ENCODE measurements at places on chromosomes 4 and X.
A peak's percentile ranks its signal among the peaks of the same experiment; 100 is the strongest.

DNA sequence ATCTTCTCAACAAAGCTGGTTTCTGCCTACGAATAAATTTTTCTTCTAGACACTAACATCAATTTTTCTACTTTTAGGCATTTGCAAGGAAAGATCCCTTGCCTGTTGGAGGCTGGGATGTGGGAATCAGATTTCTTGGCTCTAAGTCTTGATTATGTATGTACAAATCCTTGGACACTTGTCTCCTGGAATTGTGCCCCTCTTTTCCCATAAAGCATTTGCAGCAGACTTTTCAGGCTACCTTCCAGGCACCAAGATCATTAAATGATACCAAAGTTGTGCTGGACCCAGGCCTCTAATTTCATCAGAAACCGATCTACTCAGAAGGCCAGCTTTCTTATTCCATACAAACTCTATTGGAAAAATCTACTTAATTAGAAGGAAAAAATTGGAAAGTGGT, 339.5 kb upstream of the DIPK2B start:
- H3K4me1 ChIP-seq: no peaks in the 10 kb centered on the region
- DNase-seq: no peak
- no peak overlapping the region for H3K27ac ChIP-seq
- H3K27me3 ChIP-seq: no peaks in the 10 kb centered on the region
- H3K36me3 ChIP-seq: no peaks in the 10 kb centered on the region

GRCh38 chrX:17170973-17171372, 204.0 kb upstream of the NHS start:
- H3K36me3 ChIP-seq: no peaks in the 10 kb centered on the region
- no peaks in the 10 kb centered on the region for H3K4me1 ChIP-seq
- no peaks in the 10 kb centered on the region for H3K27me3 ChIP-seq

GRCh38 chr4:74376888-74377483, 12.0 kb downstream of the EREG start:
- no peaks in the 10 kb centered on the region for H3K4me1 ChIP-seq
- no peak overlapping the region for H3K4me3 ChIP-seq
- H3K27ac ChIP-seq: no peak overlapping the region

DNA sequence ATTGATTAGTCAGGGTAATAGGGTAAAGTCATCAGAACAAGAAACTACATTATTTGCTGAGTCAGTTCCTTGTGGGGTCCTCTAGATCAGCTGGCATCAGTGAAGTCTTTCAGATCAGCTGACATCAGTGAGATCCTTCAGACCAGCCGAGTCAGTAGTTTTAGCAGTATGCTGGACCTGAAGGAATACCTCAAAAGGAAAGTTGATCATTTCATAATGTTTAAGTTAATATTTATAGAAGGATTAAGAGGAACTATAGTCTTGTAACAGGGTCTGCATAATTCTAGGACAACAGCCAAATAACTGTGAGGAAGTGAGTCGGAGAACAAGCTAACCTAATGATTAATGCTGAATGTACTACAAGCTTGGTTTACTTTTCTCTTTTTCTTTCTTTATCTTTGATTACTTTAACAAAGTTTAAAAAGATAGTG, 958 bp upstream of the UGT2B7 start:
- H3K36me3 ChIP-seq: no peaks in the 10 kb centered on the region
- no peak overlapping the region for H3K27ac ChIP-seq
- H3K4me1 ChIP-seq: no peaks in the 10 kb centered on the region
- no peaks in the 10 kb centered on the region for H3K27me3 ChIP-seq
- no peak overlapping the region for H3K4me3 ChIP-seq

DNA sequence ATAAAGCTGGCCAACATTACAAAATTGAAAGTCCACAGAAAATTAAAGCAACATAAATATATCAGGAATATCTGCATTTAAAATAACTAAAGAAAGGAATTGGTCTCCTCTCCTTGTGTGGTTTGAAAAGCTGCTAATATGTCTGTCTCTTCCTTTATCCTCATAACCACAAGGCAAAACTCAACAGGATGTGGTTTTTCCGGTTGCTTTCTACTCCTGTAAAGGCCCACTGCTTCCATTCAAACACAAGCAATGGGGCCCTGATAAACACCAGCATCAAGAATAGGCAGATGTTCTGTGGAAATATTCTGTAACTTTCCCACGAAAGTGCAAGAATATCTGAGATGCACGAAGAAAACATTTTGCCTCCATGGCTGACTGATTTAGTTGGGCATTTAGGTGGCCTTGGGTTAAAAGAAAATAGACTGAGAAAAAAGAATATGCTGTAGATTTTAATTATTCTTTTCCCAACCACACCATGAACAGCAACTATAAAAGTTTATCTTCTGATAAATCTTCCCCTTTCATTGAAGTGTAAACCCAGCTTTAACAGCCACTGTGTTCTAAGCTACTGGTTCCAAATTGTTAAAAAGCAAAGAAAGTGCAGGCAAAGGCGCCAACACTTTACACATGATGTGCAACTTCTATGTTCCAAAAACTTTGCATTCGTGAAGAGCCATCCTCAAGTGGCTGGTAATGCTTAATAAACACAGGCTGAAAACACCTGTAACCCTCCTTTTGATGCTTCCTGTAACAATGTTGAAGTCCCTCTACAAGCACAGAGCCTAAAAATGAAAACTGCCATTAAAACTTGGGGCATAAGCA, 50.5 kb upstream of the NDST3 start:
- H3K36me3 ChIP-seq: no peaks in the 10 kb centered on the region
- no peak overlapping the region for H3K4me3 ChIP-seq
- no peak overlapping the region for H3K27ac ChIP-seq
- no peak for DNase-seq
- no peaks in the 10 kb centered on the region for H3K4me1 ChIP-seq

DNA sequence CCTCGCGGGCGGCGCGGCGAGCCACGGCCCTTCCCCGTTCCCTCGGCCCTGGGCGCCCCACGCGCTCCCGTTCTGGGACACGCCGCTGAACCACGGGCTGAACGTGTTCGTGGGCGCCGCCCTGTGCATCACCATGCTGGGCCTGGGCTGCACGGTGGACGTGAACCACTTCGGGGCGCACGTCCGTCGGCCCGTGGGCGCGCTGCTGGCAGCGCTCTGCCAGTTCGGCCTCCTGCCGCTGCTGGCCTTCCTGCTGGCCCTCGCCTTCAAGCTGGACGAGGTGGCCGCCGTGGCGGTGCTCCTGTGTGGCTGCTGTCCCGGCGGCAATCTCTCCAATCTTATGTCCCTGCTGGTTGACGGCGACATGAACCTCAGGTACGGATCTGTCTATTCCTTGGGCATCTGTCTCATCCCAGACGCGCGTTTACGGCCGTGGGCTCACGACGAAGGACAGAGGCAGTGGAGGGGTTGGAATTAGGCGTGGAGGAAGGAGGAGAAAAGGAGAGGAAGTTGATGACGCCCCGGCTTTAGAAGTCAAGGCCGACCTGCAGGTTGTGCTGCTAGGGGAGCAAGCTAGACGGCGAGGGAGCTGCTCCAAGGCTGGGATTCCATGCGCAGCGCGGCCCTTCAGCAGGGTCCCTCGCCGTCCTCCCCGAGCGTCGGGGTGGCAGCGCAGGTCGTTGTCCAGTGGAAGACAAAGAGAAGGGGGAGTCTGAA, 792 bp downstream of the SLC10A4 start:
- peaks cover 15% of the 10 kb centered on the region for H3K27me3 ChIP-seq
- no peaks in the 10 kb centered on the region for H3K36me3 ChIP-seq
- H3K4me3 ChIP-seq: peak overlapping the region; percentile 16
- H3K4me1 ChIP-seq: peaks cover 7% of the 10 kb centered on the region
- no peak overlapping the region for H3K27ac ChIP-seq
- DNase-seq: no peak

DNA sequence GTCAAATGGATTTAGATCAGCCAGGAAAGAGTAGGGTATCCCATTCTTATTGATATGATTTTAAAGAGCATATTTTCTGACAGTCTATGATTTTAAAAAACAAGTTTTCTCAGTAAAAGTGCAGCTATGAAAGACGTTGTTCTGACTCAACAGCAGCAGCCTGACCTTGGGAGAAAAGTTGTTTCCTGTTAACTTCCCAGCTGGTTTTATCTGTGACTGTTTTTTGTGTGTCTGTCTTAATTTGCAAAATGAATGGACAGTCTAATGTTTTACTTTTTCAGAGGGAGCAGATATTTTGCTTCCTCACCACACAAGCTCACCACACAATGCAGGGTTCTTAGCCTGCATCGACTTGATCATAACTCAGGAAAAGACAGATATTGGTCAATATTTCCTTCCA, 764 bp upstream of the MTHFD2L start:
- H3K4me1 ChIP-seq: peaks cover 11% of the 10 kb centered on the region
- peak overlapping the region; percentile 79 for H3K4me3 ChIP-seq
- no peak for DNase-seq
- no peaks in the 10 kb centered on the region for H3K27me3 ChIP-seq
- no peak overlapping the region for H3K27ac ChIP-seq

Data from effector memory CD4-positive, alpha-beta T cell (primary cell).